ENCODE measurements at places on chromosomes 11 and 22.

- DNase-seq, result no peak
These were observed 42.3 kb downstream of the PC start for GRCh38 chr11:66915866-66916265.

DNA sequence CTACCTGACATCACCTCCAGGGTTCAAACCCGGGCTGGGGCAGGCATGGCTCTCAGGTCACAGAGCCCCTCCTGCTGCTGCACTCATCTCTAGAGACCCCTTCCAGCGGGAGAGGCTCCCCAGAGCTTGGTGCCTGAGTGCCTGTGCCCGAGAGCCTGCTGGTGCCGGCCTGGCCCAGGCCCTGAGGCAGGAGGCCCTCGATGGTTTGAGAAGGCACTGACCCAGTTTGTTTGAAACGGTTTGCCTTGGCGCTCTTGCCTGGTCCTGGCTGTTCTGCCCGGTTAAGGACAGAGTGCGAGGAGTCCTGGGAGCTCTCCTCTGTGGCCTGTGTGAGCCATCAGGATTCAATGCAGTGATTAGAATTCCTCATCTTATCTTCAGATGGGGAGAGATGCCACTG is 88.9 kb downstream of the TBC1D22A start:
- no peak for DNase-seq

DNA sequence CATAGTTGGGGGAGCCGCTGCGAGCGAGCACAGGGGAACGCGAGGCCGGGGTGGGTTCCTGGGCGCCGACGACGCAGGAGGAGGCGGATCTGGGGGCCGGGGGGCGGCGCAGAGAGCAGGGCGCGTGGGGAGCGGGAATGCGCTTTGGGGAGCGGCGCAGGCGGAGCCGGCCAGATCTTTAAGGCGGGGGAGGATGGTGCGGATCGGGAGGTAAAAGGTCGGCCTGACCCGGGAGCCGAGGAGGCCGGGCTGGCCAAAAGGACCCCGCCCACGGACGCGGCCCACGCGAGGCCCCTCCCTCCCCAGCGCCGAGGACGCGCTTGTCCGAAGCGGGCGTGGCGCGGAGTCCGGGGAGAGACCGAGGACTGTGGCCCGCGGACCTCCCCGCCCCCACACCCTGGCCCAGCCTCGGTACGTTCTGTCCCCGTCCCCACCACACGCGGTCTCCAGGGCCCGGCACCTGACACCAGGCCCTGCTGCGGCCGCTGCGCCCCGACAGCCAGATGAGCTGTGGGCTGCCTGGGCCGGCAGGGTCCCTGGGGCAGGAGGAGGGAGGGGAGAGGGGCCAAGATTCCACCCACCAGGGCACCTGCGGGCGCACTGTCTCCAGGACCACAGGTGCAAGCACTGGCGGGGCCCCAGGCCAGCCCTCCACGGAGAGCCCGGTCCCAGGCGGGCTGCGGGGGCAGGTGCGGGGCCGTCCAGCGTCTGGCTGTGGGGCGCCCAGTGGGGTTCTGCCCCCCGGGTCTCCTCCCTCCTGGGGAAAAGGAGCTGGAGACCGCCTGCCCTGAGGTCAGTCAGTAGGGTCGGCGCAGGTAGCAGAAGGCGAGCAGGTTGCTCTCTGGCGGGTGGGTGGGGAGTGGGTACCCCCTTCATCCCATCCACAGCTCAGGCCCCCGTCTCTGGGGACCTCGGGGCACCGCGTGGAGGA is 10.9 kb downstream of the PIM3 start:
- no peak for DNase-seq

DNA sequence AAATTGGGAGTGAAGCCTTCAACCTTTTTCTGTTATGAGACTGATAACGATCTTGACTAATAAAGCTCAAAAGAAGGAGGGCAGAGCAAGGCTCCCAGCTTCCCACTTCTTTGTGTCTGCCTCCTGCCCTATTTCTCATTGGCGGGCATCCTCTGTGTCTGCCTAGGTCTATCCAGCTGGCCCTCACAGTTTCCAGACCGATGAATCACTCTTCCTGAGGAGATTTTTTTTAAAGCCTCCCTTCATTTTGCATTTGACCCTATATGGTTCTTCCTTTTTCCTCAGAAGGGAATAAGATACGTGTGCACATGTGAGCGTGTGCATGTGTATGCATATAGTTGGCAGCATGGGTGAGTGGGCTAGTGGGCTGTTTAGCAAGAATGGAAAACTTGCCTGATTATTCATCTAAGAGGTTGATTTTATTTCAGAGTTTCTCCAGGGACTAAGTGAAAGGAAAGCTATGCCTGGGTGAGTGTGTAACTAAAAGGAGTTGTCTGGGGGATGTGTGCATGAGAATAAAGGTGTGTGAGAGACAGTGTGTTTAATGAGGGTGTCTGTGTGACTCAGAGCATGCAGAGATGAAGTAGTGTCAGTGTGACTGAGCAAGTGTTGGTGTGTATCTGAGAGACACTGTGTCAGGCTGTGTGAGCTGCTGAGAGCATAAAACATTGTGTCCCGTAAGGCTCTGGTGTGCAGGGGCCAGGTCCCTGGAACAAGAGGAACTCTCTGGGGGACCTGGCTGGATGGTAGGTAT is 12.2 kb downstream of the PHLDB1 start:
- DNase-seq, result no peak

GRCh38 chr11:117901601-117902000 is 25.1 kb upstream of the FXYD6 start:
- no peak for DNase-seq

DNA sequence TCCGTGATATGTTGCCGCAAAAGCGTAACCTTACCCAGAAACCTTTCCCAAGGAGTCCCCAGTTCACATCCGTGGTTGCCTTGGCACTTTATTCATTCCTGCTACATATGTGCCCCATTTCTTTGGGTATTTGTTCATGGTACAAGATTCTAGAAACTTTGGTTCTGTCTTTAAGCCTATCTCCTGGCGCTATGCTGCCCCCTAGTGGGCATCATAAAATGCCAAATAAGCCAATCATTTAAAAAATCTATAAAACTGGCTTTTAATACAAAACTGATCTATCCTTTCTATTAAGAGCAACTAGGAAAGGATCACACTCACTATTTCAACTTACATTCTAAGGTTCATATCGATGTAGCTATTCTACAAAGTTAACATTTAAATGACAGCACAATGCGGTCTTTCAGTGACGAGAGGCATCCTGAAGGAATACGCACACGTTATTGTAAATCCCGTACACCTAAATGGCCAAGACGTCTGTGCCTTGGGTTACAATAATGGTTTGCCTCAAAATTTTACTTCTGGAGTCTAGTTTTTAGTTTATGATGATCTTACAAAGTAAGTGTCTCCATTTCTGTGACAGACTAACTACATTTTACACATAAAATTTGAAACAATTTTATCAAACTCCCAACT is 16.2 kb downstream of the PIWIL3 start:
- peak; percentile 7 for DNase-seq

DNA sequence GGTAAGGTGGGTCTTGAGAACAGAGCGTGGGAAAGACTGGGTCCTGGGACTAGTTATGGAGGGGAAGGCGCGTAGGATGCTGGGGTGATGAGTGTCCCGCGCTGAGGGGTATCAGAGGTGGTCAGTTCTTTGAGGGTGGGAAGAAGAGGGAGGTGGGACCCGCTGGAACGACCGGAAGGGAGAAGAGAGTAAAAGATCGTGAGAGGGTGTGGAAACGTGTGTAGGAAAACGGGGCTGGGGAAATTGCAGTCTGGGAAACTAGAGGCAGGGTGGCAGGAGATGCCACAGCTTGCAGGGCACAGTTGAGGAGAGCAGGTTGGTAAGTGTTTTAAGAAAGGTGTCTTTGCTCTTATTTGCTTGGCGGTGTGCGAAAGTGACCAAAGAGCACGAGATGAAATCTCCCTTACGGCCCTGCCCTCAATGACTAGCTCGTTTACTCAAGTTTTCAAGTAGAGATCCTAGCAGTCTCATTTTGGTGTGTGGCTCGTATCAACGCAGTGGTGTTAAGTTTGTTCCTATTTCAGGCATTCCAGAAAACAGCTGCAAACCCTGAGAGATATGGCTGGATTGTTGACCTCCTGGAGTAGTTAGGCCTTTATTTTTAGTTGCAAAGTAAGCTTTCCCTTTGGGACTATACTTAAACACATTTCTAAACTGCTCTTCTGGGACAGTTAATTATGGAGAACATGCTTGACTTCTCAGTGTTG is 615 bp downstream of the STT3A start:
- DNase-seq, result no peak

GRCh38 chr11:76392870-76393269 is 11.7 kb downstream of the GVQW3 start:
- DNase-seq, result no peak

GRCh38 chr11:69065147-69065710 is 16.5 kb downstream of the TPCN2 start:
- DNase-seq, result no peak

GRCh38 chr11:92390783-92391182 is 166.2 kb downstream of the FAT3 start:
- DNase-seq, result no peak

GRCh38 chr11:71153005-71153390 is 99.4 kb downstream of the SHANK2 start:
- no peak for DNase-seq

- no peak for DNase-seq
These were observed 612.0 kb upstream of the KIRREL3 start for GRCh38 chr11:127612607-127613006.

- DNase-seq, result no peak
These were observed 89.5 kb upstream of the KCNQ1OT1 start for GRCh38 chr11:2789331-2789730.

DNA sequence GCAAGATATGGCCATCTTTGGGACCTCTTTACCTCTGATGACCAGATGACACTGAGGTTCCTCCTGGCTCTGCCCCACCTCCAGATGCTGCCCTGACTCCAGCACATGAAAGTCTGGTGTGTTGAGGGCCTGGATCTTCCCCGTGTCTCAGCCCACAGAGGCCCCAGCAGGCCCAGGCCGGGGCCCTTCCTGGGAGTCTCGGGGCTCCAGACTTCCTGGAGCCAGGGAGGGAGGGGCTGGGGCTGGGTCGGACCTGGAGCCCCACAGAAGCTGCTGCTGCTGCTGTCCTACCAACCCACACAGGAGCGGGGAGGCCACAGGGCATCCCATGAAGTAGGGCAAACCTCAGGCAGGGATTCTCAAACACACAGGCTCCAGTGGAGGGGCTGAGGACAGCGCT is 32.2 kb upstream of the WNT11 start:
- no peak for DNase-seq

GRCh38 chr11:129695571-129696308 is 119.9 kb upstream of the TMEM45B start:
- peak; percentile 44 for DNase-seq

DNA sequence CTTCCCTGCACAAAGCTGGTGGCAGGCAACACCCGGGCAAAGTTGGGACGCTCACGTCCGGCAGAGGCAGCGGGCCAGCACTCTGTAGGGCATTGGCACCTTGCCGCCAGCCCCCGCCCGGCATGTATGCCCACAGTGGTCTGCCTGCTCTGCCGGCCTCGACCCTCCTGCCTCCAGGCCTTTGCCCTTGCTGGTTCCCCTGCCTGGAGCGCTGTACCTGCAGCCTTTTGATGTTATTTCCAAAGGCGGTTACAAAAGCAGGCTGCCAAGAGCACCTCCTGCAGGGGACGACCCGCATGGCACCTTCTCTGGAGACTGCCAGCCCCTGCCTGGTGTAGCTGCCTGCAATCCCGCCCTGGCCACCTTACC is 56.5 kb upstream of the SHISAL1 start:
- DNase-seq, result no peak

GRCh38 chr11:95212609-95213008 is 18.4 kb downstream of the SESN3 start:
- no peak for DNase-seq

GRCh38 chr22:37214731-37215030 is 2.4 kb upstream of the SSTR3 start:
- no peak for DNase-seq

DNA sequence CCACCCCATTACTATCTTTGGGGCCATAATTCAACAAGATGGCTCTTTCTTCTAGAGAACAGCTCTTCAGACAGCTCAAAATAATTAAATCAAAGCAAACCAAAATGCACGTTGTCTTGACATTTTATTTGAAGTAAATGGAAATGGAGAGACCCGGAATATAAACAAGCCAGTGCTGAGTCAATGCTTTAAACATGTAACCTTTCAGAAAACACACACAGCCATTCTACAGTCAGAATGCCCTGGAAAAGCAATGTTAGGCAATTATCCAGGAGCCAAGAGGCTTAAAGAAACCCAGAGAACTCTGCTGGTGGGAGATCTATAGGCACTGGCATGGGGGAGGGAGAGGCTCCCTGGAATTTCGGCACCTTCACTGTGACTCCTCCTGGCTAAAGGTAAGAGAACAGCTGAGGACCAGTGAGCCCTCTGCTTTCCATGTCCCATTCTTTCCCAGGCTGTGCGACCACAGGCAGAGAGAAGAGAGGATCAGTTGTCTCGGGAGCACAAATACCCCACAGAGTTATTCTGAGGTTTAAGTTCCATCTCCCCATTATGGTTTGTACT is 254.0 kb upstream of the CCDC90B start:
- no peak for DNase-seq

DNA sequence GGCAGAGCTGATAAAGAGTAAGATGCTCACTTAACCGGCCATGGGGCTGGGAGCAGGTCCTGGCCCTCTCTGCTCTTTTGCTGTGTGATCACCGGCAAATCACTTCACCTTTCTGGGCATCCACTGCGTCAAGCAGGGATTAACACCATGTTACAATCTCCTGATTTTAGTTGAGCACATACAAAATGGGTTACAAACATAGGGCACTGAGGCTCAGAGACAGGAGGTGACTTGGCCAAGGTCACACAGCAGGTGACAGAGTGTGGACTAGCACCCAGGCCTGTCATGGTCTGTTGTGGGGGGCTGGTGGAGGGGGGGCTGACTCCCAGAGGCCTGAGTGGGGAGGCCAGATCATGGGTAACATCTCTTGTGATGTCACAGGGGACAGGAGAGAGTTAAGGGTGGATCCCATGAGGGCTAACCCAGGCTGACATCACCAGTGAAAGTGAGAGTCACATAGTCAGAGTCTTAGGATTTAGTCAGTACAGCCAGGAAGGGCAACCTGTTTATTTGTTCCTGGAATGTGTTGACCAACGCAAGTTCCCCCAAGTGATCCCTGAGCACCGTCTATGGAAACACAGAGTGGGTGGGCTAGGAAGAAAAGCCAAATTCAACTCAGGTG is 27.8 kb downstream of the GDPD5 start:
- DNase-seq, result no peak

DNA sequence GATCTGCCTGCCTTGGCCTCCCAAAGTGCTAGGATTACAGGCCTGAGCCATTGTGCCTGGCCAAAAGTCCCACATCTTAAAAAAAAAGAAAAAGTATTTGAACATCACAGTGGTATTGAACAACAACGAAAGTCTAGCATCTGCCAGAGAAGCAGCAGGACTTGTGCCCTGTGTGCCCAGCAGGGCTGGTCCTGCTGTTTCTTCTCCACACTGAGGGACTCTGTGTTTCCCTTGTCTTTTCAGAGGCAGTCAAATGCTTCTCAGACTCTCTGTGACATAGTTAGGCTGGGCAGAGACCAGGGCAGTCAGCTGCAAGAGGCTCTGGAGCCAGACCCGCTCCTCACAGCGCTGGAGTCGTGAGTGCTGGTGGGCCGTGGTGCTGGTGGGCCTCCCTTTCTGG is 56.2 kb downstream of the SBF1 start:
- DNase-seq, result no peak

GRCh38 chr11:20111871-20112270 is 48.4 kb downstream of the DBX1 start:
- no peak for DNase-seq

- no peak for DNase-seq
These were observed 84.8 kb downstream of the OTOG start for GRCh38 chr11:17631702-17632365.

GRCh38 chr11:76708972-76709660 is 38.6 kb upstream of the LRRC32 start:
- DNase-seq, result no peak

GRCh38 chr11:73734993-73735392 is 25.9 kb downstream of the RAB6A start:
- no peak for DNase-seq
